ENCODE measurements at places on chromosomes 1 and 21.

DNA sequence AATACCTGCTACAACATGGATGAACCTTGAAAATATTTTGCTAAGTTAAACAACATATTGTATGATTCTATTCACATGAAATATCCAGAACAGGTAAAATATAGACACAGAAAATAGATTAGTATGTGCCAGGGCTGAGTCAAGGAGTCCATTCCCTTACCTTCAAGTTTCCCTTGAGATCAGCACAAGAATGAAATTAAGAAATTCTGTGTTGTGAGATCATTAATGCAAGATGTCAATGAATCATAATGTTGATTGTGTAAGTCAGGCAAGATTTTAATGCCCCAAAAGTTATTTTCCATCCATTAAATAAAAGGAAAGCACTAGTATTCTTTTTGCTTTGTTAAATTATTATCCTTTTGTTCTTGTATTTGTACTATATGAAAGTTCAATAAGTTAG, 139.4 kb downstream of the MRPL39 start:
- DNase-seq = no peak

- no peak for DNase-seq
Observed at GRCh38 chr1:245195398-245195797, 40.6 kb downstream of the KIF26B start.

- DNase-seq = no peak
Observed at GRCh38 chr1:10122926-10123325, 87.4 kb upstream of the KIF1B start.

- no peak for DNase-seq
Observed at GRCh38 chr1:92536211-92536979, 49.7 kb upstream of the GFI1 start.

GRCh38 chr1:38611664-38612211, 247.8 kb downstream of the RRAGC start:
- DNase-seq = no peak

GRCh38 chr1:221456918-221457317, 285.0 kb downstream of the DUSP10 start:
- DNase-seq = no peak

GRCh38 chr1:213119794-213120193, 68.8 kb downstream of the RPS6KC1 start:
- no peak for DNase-seq

- no peak for DNase-seq
Observed at GRCh38 chr1:71521655-71522264, 440.9 kb upstream of the ZRANB2 start.

DNA sequence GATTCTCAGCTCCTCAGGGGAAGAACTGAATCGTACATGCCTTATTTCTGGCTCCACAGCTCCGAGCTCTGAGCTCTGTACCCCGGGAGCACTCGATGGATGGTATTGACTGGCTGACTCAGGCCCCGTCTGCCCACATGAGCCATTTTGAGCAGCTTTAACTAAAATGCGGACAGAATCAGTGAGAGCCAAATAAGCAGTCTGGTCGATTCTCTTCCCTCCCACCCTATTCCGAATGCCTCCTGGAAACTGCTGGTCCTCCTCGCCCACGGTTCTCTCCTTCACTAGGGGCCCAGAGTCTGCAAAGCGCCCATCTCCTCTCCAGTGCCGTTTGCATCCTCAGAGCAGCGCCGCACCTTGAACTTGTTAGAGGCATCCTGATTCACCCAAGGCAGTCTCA, 125.9 kb upstream of the IRF2BP2 start:
- no peak for DNase-seq

DNA sequence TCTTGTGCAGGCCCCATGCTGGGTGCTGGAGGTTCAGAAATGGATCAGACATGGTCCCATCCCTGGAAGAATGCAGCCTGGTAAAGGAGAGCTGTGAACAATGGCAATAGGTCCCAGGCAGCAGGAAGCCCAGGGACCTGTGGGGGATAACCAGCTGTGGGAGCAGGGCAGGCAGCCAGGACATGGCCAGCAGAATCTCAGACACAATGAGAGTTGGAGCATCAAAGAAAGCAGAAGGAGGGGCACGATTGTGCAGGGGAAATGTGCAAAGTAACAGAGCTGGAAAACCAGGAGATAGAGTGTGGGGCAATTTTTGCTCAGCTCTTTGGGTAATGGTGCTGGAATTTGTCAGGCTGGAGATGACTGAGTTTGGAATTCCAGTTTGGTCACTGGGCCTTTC, 44.3 kb downstream of the C8B start:
- DNase-seq = no peak

DNA sequence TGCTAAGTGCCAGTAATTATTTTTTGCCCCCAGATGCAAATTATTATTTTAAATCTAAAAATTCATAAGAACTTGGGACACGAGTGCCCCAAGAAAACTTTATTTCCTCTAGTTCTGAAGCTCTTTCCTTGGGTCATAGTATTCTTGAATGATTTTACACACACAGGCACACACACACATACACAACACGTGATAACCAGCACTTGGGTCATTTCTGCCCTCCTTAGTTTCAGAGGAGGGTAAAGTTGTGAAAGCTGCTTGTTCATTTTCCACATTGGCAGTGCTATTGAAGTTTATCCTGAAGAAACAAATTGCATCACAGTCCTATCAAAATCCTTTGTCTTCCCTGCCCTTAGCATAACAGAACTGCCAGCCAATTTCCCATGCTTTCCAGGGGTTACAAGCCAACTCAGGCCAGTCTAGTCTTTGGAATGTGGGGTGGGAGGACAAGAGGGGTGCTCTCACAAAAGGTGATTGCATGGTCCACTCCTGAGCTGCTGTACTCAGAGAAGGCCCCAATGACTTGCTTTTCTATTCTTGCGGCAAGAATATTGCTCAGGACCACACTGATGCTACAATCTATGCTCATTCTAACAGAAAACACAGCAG, 98.5 kb upstream of the POGK start:
- DNase-seq = no peak

DNA sequence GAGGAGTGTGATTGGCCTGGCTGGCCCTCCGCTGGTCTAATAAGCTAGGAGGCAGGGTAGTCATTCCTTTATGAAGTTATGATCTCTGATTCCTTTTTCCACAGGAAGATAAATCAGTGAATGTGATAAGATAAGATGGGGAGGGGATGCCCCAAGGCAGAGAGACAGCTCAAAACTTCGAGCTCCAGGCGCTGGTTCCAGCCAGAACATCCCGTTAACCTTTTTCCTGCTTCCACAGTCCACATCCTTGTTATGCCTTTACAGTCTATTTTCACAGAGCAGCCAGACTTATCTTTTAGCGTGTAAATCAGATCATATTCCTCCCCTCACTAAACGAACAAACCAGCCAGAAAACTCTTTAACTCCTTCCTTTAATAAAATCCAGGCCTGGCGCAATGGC, 38.5 kb upstream of the BMP8B start:
- DNase-seq = no peak

GRCh38 chr1:170601866-170602265, 62.1 kb upstream of the PRRX1 start:
- no peak for DNase-seq
